ENCODE measurements at places on chromosomes 11 and 22.
A peak's percentile ranks its signal among the peaks of the same experiment; 100 is the strongest.

- DNase-seq = no peak
These were observed 4.5 kb upstream of the GCAT start for GRCh38 chr22:37803195-37803638.

DNA sequence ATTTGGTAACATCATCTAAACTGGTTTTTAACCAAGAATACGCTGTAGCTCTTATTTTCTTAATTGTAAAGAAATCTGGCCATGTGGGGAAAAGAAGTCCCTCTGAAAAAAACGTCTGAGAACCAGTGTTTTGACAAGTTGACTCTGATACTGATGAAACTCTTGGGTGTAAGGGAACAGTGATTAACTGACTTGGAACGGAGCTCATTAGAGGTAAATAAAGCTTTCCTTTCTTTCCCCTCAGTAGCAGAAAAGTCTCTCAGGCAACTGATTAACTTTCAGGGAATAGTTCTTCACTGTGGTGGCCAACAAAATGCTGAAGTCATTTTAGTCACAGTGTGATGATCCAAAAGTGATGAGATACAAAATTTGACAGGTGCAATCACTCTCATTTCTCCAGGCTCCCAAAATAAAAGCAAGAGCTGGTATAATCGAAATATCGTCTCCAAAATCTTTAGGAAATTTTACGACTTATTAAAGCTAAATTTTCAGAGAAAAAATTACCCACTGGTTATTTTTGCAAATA lies 52.3 kb downstream of the SLC36A4 start:
- DNase-seq = no peak

- DNase-seq = no peak
These were observed 71.1 kb downstream of the RTL6 start for GRCh38 chr22:44426981-44427380.

GRCh38 chr11:23364076-23364475 lies 503.8 kb upstream of the CCDC179 start:
- peak; percentile 2 for DNase-seq

DNA sequence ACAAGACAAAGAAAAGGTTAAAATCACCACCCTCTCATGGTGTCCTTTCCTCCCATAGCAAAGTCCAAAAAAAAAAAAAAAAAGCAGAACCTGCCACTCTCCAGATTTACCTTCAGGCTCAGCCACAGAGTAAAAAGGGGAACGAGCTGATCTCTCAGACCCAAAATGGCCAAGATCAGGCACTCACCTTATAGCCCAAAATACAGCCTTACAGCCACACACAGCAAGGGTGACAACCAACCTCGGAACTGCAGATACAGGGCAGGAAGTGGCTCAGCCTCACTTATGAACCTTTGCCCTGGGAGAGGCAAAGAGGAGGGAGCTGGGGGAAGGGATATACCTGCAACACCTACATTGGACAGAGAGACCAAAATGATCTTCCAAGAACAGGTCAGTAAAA lies 4.5 kb downstream of the FHIP1B start:
- DNase-seq = no peak

DNA sequence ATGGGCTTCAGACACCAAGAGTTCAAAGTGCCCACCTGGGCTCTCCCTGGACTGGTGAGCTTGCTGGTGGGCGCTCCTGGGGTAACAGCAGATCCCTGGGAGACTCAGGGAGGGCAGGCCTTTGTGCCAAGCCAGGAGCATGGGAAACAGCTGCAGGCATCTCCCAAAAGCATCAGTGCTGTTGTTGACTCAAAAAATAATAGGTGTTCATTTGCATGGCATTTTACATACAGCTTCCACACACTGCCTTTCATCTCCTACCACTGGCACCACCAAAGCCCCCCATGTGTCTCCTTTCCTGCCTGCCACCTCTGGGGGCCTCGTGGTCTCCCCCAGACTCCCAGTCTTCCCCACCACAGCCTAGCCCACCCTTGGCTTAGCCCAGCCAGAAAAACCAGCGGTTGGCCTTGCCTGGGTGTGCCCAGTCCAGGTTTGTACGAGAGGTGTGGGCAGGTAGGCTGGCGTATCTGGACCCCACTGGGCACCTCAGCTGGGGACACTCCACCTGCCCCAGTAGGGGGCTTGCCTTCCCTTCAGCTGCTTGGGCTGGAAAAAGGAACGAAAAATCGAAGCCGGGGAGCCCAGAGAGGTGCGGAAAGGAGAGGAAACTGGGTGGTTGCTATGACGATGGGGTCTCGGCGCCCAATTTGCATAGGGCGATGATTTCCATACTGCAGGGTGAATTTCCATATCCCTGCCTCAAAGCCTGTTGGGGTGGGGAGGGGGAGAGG lies 15.0 kb downstream of the POU2F3 start:
- no peak for DNase-seq

- no peak for DNase-seq
These were observed 449 bp upstream of the TOM1 start for GRCh38 chr22:35299217-35299672.

GRCh38 chr11:27545035-27545434 lies 38.5 kb upstream of the LIN7C start:
- no peak for DNase-seq

DNA sequence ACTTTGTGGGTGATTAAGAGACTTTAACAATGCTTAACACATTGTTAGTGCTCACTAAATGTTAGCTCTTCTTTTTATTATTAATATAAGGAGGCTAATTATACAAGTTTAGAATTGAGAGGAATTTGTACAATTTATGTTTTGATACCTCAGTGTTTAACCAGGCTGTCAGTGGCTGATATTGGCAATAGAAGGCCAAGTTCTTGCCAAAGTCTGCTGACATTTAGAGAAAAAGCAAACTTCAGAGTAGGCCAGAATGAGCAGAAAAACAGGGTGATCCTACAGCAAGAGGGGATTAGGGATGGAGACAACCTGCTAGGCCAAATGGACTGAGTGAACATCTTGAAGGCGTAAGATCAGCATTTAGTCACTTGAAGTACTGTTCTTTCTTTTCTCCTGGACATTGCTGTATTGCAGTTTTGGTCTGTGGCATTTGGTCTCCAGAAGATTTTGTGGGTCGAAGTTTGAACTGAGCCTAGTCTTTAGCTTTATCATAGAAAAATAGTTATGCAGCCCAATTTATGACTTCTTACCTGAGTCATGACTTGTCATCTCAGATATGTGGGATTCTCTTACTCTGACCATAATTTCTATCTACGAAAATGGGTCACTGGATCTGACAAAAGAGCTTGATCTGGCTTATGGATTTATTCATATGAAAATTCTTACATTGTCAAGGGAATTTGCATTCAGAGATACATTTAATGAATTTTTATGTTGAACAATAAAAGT lies 9.0 kb downstream of the TRIM44 start:
- DNase-seq = no peak

DNA sequence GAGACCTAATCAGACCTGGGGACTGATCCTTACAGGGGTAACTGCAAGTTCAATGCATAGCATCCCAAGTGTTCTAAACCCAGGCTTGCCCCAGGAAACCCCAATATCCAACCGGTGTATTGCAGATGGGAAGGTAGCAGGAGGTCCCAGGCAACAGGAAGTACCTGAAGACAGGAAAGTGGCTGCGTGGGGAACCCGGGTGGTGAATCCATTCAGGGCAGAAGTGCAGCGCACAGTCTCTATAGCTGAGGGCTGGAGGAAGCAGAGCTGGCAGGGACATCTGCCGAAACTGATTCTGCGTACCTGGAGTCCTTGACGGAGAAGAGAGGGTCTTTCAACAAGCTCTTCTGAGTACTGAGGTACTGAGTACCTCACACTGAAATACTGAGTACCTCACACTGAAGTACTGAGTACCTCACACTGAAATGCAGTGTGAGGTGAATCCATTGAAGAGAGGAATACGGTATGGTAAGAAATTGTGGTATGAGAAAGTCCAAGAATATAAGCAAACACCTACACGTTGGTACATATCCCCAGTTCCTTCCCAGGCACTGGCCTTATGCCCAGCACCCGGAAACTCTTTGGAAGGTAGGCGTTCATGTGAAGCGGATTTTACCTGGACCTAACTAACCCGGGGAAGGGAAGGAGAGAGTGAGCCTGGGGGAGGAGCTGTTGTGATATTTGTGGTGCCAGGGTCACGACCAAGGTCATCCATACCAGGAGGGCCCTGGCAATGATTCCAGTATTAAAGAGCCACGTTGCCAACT lies 20.1 kb downstream of the SCN4B start:
- DNase-seq = no peak
